ENCODE measurements at places on chromosomes 3 and 15.

GRCh38 chr15:36347272-36347858, 232.1 kb upstream of the CDIN1 start:
- no peak for DNase-seq

- no peak for DNase-seq
Measured at GRCh38 chr15:80404761-80405553, 775 bp downstream of the ARNT2 start.

DNA sequence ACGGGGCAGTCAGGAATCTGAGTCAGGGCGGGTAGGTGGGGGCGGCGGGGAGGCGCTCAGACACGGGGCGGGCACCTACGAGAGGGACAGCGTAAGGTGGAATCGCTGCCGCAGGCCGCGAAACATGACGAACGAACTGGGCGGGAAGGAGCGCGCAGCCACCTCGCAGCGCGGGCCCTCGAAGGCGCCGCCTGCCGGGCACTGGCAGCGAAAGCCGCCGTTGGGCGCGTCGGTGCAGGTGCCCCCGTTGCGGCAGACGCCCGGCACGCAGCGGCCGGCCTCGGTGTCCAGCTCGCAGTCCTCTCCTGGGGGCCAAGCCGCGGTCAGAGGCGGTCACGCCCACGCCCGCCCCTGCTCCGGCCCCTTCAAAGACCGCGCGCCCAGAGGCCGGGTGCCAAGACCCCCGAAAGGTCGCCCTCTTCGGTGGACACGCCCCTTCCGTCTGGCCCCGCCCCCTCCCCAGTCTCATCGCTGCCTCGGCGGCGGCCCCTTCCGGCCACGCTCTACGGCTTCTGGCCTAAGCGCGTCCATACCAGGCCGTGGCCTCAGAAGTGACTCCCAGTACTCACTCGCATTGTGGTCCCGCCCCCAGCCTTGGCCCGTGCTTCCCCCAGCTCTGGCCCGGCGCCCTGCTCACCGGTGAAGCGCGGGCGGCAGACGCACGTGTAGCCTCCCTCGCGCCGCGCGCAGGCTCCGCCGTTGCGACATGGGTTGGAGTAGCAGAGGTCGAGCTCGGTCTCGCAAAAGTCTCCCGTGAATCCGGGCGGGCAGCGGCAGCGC, 6.4 kb downstream of the CELSR3 start:
- peak; percentile 78 for DNase-seq

- no peak for DNase-seq
Measured at GRCh38 chr3:123373474-123373987, 75.4 kb downstream of the ADCY5 start.

DNA sequence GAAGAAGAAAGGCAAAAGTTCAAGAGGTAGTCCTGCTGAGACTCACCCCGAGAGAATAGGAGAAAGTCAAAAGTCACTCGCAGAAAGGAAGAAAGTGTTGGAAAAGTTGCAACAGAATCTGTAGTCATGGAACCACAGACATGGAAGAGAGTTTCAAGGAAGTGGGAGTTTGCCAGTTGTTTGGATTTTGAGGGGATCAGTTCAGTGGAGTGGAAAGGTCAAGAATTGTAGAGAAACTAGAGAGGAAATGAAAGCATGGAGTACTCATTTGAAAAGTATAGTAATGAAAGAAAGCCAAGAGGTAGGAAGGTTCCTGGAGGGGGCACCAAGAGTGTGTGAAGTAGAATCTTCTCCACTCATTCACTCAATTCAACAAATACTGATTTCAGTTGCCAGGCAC, 34.7 kb downstream of the SPTSSB start:
- DNase-seq = no peak

DNA sequence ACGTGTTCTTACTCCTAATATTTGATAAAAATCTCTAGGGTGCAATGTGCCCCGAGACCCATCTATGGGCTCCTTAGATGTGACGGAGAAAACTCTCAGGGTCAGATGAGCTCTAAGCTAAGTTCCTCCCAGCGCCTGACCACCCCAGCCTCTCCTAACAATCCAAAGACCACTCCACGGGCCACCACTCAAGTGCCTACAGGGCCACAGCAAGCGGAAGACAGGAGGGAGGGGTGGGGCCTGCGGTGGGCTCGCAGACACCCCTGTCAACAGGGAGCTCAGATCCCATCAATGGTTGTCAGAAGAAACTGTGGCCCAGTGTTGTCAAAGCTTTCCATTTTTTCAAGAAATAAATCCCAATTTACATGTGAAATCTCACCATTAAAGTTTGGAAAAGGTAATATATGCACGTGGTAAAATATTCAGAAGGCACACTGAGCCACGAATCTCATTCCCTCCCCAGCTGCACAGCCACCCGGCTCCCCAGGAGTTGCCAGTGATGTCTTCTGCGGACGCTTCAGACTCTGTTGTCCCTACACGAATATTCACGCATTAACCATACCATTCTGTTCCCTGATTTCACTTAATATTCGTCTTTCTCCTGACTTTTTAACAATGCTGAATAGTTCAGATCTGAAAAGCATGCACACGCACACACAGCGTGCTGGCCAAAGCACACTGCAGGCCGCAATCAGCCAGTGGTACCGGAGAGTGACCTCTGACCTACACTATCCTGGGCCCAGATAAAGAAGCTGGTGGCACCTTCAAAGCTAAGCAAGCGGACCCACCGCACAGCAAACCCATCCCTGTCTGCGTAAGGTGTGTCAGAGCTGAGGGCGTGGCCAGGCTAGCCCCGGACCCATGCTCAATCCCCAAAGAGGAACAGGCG, 19.1 kb downstream of the TNK2 start:
- no peak for DNase-seq

GRCh38 chr3:127606086-127606805, 8.0 kb downstream of the MCM2 start:
- no peak for DNase-seq

DNA sequence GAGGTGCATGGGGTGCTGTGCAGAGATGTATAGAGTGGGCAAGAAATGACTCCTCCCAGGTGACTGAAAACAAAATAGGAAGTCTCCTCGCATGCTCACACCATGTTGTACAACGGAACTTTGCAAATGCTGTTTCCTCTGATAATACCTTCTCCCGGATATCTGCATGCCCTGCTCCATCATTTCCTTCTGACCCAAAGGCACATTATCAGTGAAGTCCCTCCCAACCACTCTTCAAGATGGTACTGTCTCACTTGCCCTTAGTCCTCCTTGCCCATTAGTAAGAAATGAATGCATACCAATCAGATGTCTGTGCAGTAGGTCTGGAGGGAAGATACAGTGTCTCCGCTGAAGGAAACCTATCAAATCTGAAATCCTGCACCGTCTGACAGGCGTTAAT, 12.0 kb downstream of the TMED3 start:
- DNase-seq = no peak

- no peak for DNase-seq
Measured at GRCh38 chr15:72389231-72389630, 8.9 kb upstream of the TMEM202 start.

- DNase-seq = no peak
Measured at GRCh38 chr3:60025096-60026050, 975.5 kb upstream of the CFAP20DC start.

DNA sequence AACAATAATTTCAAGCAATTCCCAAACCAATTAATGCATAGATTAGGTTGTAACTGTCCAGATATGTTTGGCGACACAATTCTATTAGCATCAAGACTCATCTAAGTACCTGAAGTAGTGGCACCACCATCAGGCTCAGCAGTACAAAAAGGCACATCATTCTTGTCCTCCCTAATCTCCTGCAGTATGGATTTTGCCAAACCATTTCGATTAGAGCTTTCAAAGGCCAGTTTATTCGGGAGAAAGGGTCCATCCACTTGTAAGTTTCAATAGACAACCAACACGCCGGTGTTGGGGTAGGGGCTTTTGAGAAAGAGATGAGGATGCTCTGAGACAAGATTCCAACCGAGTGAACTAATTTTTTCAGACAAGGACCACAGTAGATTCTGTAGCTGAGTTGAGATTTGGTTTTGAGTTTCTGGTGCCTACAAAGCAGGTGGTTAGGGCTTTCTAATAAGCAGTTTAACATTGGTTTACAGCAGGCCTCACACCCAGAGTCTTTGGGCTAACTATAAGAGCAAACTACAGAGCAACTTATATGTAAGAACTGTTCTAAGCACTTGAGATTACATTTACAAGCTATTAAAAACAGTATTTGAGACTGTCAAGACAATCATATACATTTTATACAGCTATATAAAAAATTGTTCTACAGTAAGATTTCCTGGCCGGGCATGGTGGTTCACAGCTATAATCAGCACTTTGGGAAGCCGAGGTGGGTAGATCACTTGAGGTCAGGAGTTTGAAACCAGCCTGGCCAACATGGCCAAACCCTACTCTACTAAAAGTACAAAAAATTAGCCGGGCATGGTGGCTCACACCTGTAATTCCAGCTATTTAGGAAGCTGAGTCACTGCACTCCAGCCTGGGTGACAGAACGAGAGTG, 4.5 kb downstream of the RPL22L1 start:
- DNase-seq = no peak

DNA sequence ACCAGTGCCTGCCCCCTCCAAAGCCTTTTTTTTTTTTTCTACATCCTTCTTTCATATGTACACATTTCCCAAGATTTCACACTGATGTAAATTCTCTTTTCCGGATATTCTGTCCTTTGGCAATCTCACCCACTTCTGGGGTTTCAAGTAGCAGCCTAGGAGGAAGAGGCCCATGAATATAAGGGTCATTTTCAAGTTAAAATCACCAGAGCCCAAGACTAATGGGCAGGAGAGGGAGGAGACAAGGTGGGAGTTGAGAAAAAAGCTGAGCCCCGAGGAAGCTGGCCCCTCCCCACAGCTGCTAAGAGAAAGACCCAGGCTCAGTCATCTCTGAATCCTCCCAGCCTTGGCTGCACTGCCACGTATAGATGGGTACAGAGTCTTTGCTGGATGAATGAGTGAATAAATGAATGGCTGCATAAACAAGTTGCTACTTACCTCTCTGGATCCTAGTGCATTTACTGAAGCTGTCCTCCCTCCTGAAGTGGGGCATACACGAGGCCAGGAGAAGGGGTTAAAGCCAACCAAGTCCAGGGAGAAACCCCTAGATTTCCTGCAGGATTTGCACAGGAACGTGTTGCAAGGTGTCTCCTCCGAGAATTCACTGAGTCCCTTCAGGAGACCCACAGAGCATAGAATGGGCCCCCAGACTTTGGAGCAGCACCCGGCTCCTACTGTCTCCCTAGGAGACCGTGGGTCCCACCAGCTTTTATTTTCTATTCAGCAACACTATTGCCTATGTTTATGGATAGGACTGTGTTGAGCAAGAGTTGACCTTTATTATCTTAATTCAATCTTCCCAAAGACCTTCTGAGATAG, 100.8 kb upstream of the LIPC start:
- DNase-seq = no peak

GRCh38 chr3:24023197-24023596, 78.1 kb downstream of the NR1D2 start:
- DNase-seq = no peak

- no peak for DNase-seq
Measured at GRCh38 chr15:68972201-68973065, 42.1 kb upstream of the NOX5 start.

DNA sequence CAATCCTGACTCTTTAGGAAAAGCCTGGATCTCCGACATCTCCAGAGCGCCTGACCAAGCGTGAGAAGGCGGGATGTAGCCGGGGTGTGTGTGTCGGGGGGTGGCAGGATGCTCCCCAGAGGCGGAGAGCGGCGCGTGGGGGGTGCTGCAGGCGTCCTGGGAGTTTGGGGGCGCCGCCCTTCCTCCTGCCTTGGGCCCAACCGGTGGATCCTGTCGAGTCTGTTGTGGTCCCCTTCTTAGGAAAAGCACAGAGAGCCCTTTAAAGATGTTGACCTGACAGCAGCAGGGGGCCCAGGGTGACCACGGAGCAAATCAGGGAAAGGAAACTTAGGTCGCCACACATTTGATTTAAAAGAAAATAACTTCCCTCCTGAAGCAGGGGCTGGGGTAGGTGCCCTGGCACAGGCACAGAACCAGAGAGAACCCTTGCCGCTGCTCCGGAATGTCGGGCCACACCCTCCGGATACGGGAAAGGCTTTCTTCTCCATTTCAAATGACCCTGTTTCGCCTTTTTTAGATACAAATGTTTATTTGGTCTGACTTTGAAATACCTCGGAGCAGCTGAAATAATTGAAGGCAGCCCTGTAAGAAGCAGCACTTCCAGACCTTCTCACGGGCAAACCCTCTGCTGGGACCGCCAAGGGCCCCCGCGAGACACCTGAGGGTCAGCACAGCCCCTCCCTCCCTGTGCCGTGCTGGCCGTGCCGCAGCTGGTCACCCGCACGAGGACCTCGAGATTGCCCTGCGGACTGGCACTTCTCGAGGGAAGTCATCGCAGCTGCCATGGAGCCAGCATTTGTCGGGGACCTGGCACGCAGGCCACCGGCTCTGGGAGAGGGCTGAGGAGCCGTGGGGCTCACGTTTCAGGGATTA, 102.9 kb upstream of the KLF13 start:
- DNase-seq = no peak

- DNase-seq = no peak
Measured at GRCh38 chr15:39075756-39076341, 505.0 kb upstream of the THBS1 start.

- DNase-seq = no peak
Measured at GRCh38 chr3:188176476-188176875, 22.5 kb downstream of the LPP start.

DNA sequence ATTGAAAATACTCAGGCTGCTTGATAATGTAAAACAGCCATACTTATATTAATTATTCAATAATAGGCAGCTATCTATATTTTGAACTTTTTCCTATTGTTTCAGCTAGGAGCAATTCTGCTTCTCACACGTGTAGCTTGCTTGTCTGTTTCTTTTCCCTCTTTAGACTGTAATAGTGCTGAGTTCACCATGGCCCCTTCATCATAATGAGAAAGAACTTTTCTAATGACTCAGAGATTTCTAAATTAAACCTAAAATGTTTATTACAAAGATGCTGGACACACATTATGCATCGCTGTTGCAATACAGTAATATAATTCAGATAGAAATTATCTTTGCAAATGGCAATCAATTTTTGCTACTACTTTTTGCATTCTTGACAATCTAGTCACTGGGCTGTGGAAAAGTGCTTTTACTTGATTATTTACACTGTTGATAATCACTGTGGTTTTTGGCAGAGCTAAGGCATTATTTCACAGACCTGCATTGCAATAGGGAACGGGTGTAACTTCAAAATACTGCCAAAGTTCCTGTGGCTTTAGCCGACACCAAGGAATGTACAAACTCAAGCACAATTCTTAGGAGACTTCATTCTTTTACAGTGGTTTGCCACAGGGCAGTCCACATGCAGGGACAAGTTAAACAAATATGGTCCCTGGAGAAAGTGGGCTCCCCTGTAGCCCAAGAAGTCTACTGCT, 281.0 kb upstream of the TBL1XR1 start:
- DNase-seq = no peak

GRCh38 chr3:66665021-66665695, 164.3 kb upstream of the LRIG1 start:
- no peak for DNase-seq

- no peak for DNase-seq
Measured at GRCh38 chr3:62718011-62718410, 157.2 kb downstream of the CADPS start.

- no peak for DNase-seq
Measured at GRCh38 chr3:139718415-139718814, 40.6 kb upstream of the NMNAT3 start.

DNA sequence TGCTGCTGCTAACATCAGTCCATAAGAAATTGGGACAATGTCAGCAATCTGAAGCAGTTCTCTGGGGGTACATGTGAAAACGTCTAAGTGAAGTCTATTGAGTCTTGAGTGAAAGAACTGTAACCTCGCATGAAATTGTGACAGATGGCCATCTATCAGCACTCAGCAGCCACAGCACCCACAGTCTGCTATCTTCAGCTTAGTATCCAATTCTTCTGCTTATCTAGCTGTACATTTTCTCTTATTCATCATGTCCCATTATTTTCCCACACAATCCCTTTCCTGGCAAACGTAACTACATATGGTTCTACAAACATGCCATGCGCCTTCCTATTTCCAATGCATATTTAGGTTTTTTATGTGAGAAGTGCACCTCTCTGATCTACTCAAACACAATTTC, 629.7 kb downstream of the NTRK3 start:
- DNase-seq = no peak
